ENCODE measurements at places on chromosomes 6 and 20. TPM values are rescaled to one million over a fixed set of nuclear protein-coding genes. Genes with fewer than 3 reads are reported as not detected.

- no peak for DNase-seq
- H3K4me1 ChIP-seq: no peaks in the 10 kb centered on the region
- H3K36me3 ChIP-seq: no peaks in the 10 kb centered on the region
- H3K4me3 ChIP-seq: no peak overlapping the region
- H3K27ac ChIP-seq: no peak overlapping the region
Measured at GRCh38 chr20:8530022-8530421, 398.0 kb downstream of the PLCB1 start.

- no peak overlapping the region for H3K4me3 ChIP-seq
- no peak overlapping the region for H3K27ac ChIP-seq
- H3K27me3 ChIP-seq: no peaks in the 10 kb centered on the region
- H3K4me1 ChIP-seq: peaks cover 7% of the 10 kb centered on the region
Measured at GRCh38 chr20:31948008-31948407, 3.8 kb downstream of the PDRG1 start.

GRCh38 chr6:131840936-131841583, 33.2 kb downstream of the ENPP1 start:
- H3K4me1 ChIP-seq: peaks cover 46% of the 10 kb centered on the region
- peak overlapping the region; percentile 67 for H3K27ac ChIP-seq
- no peak for DNase-seq

- no peak for DNase-seq
- no peak overlapping the region for H3K4me3 ChIP-seq
- H3K4me1 ChIP-seq: no peaks in the 10 kb centered on the region
- H3K36me3 ChIP-seq: no peaks in the 10 kb centered on the region
- no peaks in the 10 kb centered on the region for H3K27me3 ChIP-seq
Measured at GRCh38 chr6:36949636-36950035, 4.9 kb upstream of the PI16 start.

DNA sequence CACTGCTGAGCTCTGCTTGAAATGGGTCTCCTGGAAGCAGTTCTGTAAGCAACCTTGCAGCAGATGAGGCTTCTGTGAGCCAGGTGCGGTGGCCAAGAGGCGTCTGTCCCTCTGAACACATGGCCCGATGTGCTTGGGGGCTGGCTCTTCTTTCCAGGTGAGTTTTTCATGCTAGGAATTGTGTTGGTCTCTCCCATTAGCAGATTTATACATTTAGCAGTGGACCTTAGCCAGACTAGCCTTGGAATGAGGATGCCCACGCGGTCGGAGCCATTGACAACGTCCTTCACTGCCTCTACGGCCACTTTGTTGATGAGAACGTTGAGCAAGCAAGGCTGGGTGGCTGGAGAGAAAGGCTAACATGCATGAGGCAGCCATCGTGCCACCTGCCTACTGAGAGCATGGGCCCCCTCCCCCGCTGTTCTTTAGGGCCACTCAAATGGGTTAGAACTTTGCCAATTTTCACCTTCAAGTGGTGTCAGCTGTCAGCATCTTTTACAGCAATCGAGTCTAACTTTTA, 33.5 kb downstream of the ERMARD start:
- H3K4me1 ChIP-seq: peaks cover 7% of the 10 kb centered on the region
- no peak overlapping the region for H3K4me3 ChIP-seq
- H3K27me3 ChIP-seq: no peaks in the 10 kb centered on the region
- H3K27ac ChIP-seq: no peak overlapping the region

GRCh38 chr20:50366270-50367103, 143.7 kb upstream of the PTPN1 start:
- no peaks in the 10 kb centered on the region for H3K27me3 ChIP-seq
- H3K4me1 ChIP-seq: peaks cover 23% of the 10 kb centered on the region
- H3K36me3 ChIP-seq: no peaks in the 10 kb centered on the region

- no peaks in the 10 kb centered on the region for H3K4me1 ChIP-seq
- H3K27me3 ChIP-seq: no peaks in the 10 kb centered on the region
- no peaks in the 10 kb centered on the region for H3K36me3 ChIP-seq
Measured at GRCh38 chr20:48329676-48330664, 497.8 kb downstream of the PREX1 start.

GRCh38 chr6:143594647-143595046, 83.1 kb upstream of the PHACTR2 start:
- H3K4me3 ChIP-seq: no peak overlapping the region
- no peaks in the 10 kb centered on the region for H3K27me3 ChIP-seq
- no peaks in the 10 kb centered on the region for H3K4me1 ChIP-seq
- no peaks in the 10 kb centered on the region for H3K36me3 ChIP-seq

DNA sequence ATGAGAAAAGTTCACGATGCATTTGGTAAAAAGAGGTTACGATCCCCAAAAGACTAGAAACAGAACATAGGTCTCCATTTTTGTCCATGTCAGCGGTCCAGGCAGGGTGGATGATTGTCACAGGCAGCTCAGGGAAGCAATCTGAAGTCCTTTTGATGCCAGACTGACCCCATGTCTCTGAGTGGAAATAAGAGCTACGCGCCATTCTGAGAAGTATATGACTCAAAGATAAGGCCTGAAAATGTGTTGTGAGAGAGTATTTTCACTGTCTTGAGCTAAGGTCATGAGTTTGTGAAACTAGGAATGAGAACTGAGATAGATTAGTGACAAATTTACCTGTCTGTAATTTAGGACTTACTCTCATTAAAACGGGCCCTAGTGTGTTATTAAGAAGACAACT, 69.5 kb downstream of the LYRM4 start:
- DNase-seq: no peak
- H3K27me3 ChIP-seq: no peaks in the 10 kb centered on the region
- no peak overlapping the region for H3K27ac ChIP-seq
- H3K4me3 ChIP-seq: no peak overlapping the region
- H3K4me1 ChIP-seq: peaks cover 4% of the 10 kb centered on the region
- H3K36me3 ChIP-seq: no peaks in the 10 kb centered on the region

GRCh38 chr20:56758706-56759105, 129.6 kb downstream of the TFAP2C start:
- no peak overlapping the region for H3K27ac ChIP-seq
- no peak overlapping the region for H3K4me3 ChIP-seq
- H3K27me3 ChIP-seq: no peaks in the 10 kb centered on the region
- DNase-seq: no peak

- H3K4me3 ChIP-seq: no peak overlapping the region
- H3K27ac ChIP-seq: no peak overlapping the region
- no peaks in the 10 kb centered on the region for H3K36me3 ChIP-seq
- DNase-seq: no peak
Measured at GRCh38 chr20:16483024-16483423, 90.2 kb downstream of the KIF16B start.

- H3K36me3 ChIP-seq: no peaks in the 10 kb centered on the region
- H3K4me1 ChIP-seq: no peaks in the 10 kb centered on the region
- H3K4me3 ChIP-seq: no peak overlapping the region
- H3K27me3 ChIP-seq: no peaks in the 10 kb centered on the region
Measured at GRCh38 chr20:7313047-7313446, 545.6 kb downstream of the BMP2 start.

LY6G5B gene
- total RNA-seq: 2.5 TPM

HUS1B gene
- total RNA-seq: 0.34 TPM

RFX6 gene
- not detected for total RNA-seq

RIPOR2 gene
- total RNA-seq: 4.6 TPM

RPRD1B gene
- 40.6 TPM for total RNA-seq

RBBP8NL gene
- not detected for total RNA-seq

ESR1 gene
- 43.3 TPM for total RNA-seq

Measured in right lobe of liver (tissue), 6 donors.